ENCODE measurements at places on chromosomes 12 and 14.

DNA sequence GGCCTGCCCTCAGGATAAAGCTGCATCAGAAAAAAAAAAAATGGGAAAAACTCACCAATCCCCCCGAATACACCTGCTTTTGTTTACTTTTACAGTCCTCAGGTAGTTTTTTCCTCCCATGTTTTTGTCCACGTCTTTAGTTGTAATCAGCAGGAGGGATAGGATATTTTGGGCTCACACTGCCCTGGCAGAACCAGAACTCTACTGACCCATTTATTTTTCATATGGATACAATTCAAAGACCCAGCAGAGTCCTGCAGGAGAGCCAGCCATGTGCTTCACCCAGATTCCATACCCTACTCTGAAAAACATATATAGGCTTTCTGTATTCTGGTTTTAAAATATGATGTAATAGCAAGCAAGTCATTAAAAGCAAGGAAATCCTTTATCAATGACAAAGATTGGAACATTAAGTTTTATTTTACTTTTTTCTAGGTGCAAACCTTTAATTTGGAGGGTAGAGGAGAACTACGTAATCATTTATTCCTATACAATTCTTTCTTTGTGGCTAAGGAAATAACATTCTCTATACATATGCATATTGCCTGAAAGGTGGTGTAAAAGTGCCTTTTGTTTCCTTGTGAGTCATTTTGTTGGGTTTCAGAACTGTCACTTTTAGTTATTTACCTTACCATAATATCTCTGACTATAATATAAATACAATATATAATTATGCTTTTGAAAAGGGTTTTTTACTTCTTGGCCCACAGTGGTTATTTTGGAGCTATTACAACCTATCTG is 19.1 kb downstream of the DACT1 start:
- DNase-seq, result no peak

GRCh38 chr14:92224358-92224954 is 98.5 kb upstream of the SLC24A4 start:
- DNase-seq, result no peak

GRCh38 chr12:124804011-124804621 is 59.5 kb downstream of the SCARB1 start:
- DNase-seq, result no peak

- DNase-seq, result no peak
Observed at GRCh38 chr12:43786899-43787693, 19.0 kb downstream of the TWF1 start.

Measured in stimulated activated CD8-positive, alpha-beta memory T cell treated with anti-CD3 and anti-CD28 coated beads, Interleukin-15, amount 100 ng/mL, for 1 hour (primary cell).